WTC11 (cell line): ENCODE measurements at places on chromosomes 4 and X.

- H3K4me1 ChIP-seq = peaks cover 26% of the 10 kb centered on the region
- no peak overlapping the region for H3K4me3 ChIP-seq
- H3K27ac ChIP-seq = no peak overlapping the region; the same call in 1 of the 2 replicates
- DNase-seq = no peak
- no peaks in the 10 kb centered on the region for H3K36me3 ChIP-seq
Observed at GRCh38 chr4:121177246-121178137, 13.4 kb upstream of the TNIP3 start.

DNA sequence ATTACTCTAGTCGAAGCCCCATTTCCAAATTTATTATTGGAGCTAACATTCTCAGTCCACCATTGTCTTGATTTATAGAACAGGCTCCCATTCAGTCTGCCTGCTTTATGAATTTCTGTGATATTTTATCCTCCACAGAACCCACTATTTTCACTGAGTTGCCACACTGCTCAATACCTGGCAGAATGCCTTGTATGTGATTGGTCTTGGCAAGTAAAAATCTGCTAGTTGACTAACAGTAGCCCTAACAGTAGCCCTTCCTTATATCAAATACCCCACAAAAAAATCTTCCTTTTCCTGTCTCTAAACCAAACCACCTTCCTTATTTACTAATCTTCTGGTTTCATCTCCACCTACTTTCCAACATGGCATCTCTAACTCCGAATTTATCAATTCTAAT lies 82.6 kb downstream of the CHM start:
- H3K36me3 ChIP-seq = no peaks in the 10 kb centered on the region
- H3K4me3 ChIP-seq = no peak overlapping the region

DNA sequence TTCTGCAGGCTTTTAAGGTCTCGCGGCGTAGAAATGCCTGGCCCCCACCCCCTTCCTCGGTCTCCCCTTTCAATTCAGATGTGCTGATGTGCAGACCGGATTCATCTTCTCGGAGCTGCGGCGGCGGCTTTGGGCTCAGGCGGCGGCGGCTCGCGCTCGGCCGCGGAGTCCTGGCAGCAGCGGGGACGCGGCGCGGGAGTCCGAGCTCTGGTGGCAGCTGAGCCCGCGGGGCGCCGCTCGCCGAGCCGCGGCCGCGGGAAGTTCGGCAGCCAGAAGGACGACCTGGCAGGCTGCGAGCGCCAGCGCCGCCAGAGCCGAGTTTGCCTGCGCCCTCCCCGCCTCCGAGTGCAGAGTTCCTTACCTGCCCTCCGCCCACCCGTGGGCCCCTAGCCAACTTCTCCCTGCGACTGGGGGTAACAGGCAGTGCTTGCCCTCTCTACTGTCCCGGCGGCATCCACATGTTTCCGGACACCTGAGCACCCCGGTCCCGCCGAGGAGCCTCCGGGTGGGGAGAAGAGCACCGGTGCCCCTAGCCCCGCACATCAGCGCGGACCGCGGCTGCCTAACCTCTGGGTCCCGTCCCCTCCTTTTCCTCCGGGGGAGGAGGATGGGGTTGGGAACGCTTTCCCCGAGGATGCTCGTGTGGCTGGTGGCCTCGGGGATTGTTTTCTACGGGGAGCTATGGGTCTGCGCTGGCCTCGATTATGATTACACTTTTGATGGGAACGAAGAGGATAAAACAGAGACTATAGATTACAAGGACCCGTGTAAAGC lies 448 bp downstream of the TLL1 start:
- peaks cover 19% of the 10 kb centered on the region for H3K4me1 ChIP-seq
- H3K27me3 ChIP-seq = peaks cover 59% of the 10 kb centered on the region
- peak overlapping the region; percentile 82 for H3K4me3 ChIP-seq
- H3K36me3 ChIP-seq = no peaks in the 10 kb centered on the region; the same call in 1 of the 2 replicates

- DNase-seq = no peak
- no peak overlapping the region for H3K4me3 ChIP-seq
- peaks cover 3% of the 10 kb centered on the region; the same call in 1 of the 2 replicates for H3K27me3 ChIP-seq
- no peak overlapping the region for H3K27ac ChIP-seq
- peaks cover 3% of the 10 kb centered on the region; the same call in 1 of the 2 replicates for H3K36me3 ChIP-seq
- peaks cover 14% of the 10 kb centered on the region for H3K4me1 ChIP-seq
Observed at GRCh38 chr4:105088110-105088879, 58.4 kb upstream of the TET2 start.

GRCh38 chrX:298993-299392 lies 17.8 kb downstream of the PLCXD1 start:
- no peaks in the 10 kb centered on the region for H3K27me3 ChIP-seq
- peaks cover 64% of the 10 kb centered on the region for H3K36me3 ChIP-seq
- H3K4me1 ChIP-seq = no peaks in the 10 kb centered on the region
- DNase-seq = no peak

- H3K4me3 ChIP-seq = no peak overlapping the region
- H3K36me3 ChIP-seq = no peaks in the 10 kb centered on the region
- H3K27me3 ChIP-seq = peaks cover 7% of the 10 kb centered on the region
- H3K4me1 ChIP-seq = peaks cover 27% of the 10 kb centered on the region
- H3K27ac ChIP-seq = no peak overlapping the region
Observed at GRCh38 chrX:134743091-134743490, 84.8 kb upstream of the PLAC1 start.

GRCh38 chr4:170736710-170737109 lies 647.0 kb upstream of the AADAT start:
- no peaks in the 10 kb centered on the region for H3K27me3 ChIP-seq
- H3K27ac ChIP-seq = no peak overlapping the region
- H3K4me1 ChIP-seq = peaks cover 4% of the 10 kb centered on the region
- H3K36me3 ChIP-seq = no peaks in the 10 kb centered on the region
- DNase-seq = no peak

- H3K27ac ChIP-seq = no peak overlapping the region
- H3K27me3 ChIP-seq = no peaks in the 10 kb centered on the region
- H3K4me1 ChIP-seq = peaks cover 5% of the 10 kb centered on the region; the same call in 1 of the 2 replicates
- H3K4me3 ChIP-seq = no peak overlapping the region
- H3K36me3 ChIP-seq = peaks cover 19% of the 10 kb centered on the region
- DNase-seq = peak; percentile 10
Observed at GRCh38 chrX:140608111-140608510, 101.4 kb upstream of the LINC00632 start.

- H3K36me3 ChIP-seq = peaks cover 14% of the 10 kb centered on the region
- H3K27me3 ChIP-seq = peaks cover 4% of the 10 kb centered on the region
- no peak overlapping the region for H3K4me3 ChIP-seq
Observed at GRCh38 chr4:83342476-83342875, 7.8 kb upstream of the HPSE start.

DNA sequence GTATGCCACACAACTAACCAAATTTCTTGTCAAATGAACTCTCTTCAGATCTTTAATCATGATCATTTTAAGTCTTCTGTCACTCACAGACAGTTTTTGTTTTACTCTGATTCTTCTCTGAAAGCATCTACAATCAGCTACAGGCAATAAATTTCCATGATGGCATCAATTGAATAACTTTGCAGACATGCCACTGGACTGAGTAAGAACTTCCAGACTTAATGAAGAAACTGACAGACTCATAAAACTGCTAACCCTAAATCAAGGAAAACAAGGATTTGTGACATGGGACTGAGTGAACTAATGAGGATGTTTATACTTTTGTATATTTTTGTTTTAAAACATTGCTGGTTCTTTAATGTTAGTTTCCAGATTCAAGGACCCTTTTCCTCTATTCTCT lies 5.5 kb upstream of the PPP1R2C start:
- peaks cover 20% of the 10 kb centered on the region for H3K36me3 ChIP-seq
- H3K4me3 ChIP-seq = no peak overlapping the region
- no peak for DNase-seq
- H3K27me3 ChIP-seq = no peaks in the 10 kb centered on the region; the same call in 1 of the 2 replicates

DNA sequence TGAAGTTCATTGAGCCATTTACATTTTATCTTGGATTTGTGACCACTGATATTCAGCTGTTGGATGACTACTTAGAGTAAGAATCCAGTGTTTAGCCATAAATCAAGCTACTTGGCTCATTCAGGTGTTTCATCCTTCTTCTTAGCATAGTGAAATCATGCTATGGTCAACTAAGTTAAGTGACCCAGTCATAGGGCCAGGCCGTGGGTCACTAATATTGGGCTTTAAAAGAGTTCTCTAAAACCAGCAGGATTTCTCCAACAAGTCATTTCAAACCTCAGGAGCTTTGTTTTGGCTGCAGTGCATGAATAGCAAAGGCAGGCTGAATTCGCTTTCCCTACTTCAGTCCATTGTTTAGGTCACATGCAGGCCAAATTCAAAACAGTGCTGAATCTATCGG lies 181.0 kb downstream of the MAML3 start:
- DNase-seq = no peak
- no peak overlapping the region for H3K4me3 ChIP-seq
- H3K27ac ChIP-seq = no peak overlapping the region
- H3K4me1 ChIP-seq = no peaks in the 10 kb centered on the region
- no peaks in the 10 kb centered on the region for H3K36me3 ChIP-seq

- DNase-seq = no peak
- H3K4me1 ChIP-seq = peaks cover 28% of the 10 kb centered on the region
Observed at GRCh38 chr4:38065900-38066299, 105.7 kb downstream of the PTTG2 start.

DNA sequence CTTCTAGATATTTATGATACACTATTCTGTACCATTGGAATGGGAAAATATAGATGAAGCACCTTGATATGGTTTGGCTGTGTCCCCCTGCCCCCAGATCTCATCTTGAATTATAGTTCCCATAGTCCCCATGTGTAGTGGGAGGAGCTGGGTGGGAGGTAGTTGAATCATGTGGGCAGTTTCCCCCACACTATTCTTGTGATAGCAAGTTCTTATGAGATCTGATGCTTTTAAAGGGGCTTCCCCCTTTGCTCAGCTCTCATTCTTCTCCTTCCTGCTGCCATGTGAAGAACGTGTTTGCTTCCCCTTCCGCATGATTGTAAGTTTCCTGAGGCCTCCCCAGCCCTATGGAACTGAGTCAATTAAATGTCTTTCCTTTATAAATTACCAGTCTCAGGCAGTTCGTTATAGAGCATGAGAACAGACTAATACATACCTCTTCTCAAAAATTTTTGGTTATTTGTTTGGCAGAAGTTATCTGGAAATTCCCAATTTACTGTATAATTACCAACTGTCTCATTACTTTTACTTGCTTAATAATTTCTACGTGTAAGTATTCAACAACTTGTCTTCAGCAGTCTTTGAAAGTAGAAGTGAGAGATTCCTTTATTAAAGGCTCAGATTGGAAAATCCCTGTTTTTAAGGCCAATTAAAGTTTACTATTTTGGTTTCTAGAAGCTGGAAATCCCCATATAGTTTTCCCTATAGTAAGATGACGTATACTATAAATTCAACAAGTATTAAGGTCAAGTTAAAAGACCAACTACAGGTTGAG lies 152.7 kb downstream of the RNF150 start:
- H3K36me3 ChIP-seq = no peaks in the 10 kb centered on the region
- no peak overlapping the region for H3K4me3 ChIP-seq
- H3K27ac ChIP-seq = no peak overlapping the region
- H3K4me1 ChIP-seq = no peaks in the 10 kb centered on the region
- H3K27me3 ChIP-seq = no peaks in the 10 kb centered on the region

DNA sequence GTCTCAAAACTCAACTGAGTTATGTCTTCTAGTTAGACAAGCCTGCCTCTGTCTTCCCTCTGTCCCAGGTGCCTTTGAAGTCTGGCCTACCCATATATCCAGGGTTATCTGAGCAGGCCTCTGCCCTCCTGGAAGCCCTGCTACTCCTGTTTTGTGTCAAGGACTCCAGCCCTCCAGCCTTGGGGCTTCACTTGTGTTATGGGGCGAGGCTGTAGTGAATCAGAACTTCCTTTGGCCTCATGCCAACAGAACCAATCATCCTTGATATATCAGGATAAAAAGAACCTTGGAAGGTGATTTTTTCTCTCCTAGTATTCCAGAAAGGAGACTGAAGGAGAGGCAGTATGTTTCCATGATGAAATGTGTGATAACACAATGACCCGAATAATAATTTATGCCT lies 8.9 kb upstream of the ADGRG4 start:
- H3K4me3 ChIP-seq = no peak overlapping the region
- no peak overlapping the region for H3K27ac ChIP-seq
- H3K36me3 ChIP-seq = no peaks in the 10 kb centered on the region

DNA sequence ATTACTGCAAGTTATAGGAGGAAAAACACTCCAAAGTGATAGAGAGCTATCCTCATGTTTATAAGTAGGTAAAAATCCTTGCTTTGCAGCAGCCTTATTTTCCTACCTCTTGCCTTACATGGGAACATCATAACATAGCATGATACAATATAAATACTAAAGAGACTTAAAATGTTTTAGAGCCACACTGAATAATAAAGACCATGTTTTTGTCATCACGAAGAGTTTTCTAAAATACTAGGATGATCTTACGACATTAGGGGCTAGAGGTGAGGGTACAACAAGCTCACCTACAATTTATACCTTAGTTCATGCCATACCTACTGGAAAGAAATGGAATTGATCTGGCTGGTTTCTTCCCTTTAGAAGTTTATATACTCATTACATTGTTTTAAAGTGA lies 184.8 kb downstream of the FBXW7 start:
- H3K36me3 ChIP-seq = no peaks in the 10 kb centered on the region
- H3K27ac ChIP-seq = no peak overlapping the region
- H3K27me3 ChIP-seq = no peaks in the 10 kb centered on the region
- no peak for DNase-seq
- no peak overlapping the region for H3K4me3 ChIP-seq
